Activated CD8-positive, alpha-beta T cell treated with anti-CD3 and anti-CD28 coated beads, Interleukin-2, amount 10 ng/mL, durations not matched to agents 7 days and 5 days (primary cell): ENCODE measurements at places on chromosomes 5 and 9.
A peak's percentile ranks its signal among the peaks of the same experiment; 100 is the strongest.

- no peak for DNase-seq
- H3K27ac ChIP-seq = no peak overlapping the region
- no peaks in the 10 kb centered on the region for H3K36me3 ChIP-seq
- H3K27me3 ChIP-seq = peaks cover 13% of the 10 kb centered on the region
- no peaks in the 10 kb centered on the region for H3K4me1 ChIP-seq
- no peak overlapping the region for H3K4me3 ChIP-seq
These were observed 6.4 kb downstream of the NEURL1B start for GRCh38 chr5:172647352-172648012.

- H3K27me3 ChIP-seq = peaks cover 5% of the 10 kb centered on the region
- no peaks in the 10 kb centered on the region for H3K36me3 ChIP-seq
- no peak for DNase-seq
- H3K4me3 ChIP-seq = no peak overlapping the region
These were observed 178.3 kb downstream of the DEPDC1B start for GRCh38 chr5:60521376-60522291.

- DNase-seq = no peak
- no peaks in the 10 kb centered on the region for H3K4me1 ChIP-seq
- no peak overlapping the region for H3K4me3 ChIP-seq
- no peaks in the 10 kb centered on the region for H3K36me3 ChIP-seq
- H3K27ac ChIP-seq = no peak overlapping the region
These were observed 52.4 kb upstream of the SYNPO start for GRCh38 chr5:150587856-150588595.

- H3K27ac ChIP-seq = no peak overlapping the region
- H3K36me3 ChIP-seq = no peaks in the 10 kb centered on the region
- no peaks in the 10 kb centered on the region for H3K4me1 ChIP-seq
- peaks cover 14% of the 10 kb centered on the region for H3K27me3 ChIP-seq
These were observed 6.7 kb upstream of the SLIT3 start for GRCh38 chr5:169307646-169308045.

DNA sequence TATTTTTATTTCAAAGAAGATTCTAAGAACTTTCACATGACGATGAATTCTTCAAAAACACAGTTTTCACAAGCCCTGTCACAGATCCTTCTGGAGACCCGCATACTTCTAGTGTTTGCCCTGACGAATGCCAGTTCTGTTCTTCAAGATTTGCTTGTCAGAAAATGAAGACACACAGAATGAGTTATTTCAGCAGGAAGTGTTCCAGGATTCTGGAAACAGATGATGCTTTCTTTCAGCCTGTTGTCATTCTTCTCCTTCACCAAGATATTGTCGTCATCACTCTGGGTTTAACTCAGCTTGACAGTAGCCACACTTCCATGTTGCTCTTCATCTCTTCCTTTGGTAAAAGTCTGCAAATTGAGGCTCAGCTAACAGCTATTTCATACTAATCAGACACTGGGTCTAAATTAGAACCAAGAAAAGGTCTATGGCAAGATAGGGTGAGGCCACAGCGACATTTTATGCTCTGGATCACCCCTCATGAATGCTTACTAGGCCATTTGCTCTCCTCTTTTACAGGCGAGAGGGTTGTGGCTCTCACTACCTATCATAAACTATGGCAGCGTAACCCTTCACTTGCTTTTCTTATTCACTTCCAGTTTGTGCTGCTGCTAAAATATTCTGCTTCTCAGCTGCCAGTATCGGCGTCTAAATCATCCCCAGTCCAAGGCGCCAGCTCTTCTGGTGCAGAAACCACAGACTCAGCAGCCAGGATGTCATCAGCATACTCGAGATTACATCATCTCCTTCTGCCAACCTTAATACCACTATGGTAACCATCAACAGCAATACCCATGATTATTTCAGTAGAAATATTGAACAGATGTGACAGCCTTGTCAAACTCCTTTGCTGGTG lies 159.6 kb upstream of the TBCA start:
- H3K4me1 ChIP-seq = peaks cover 12% of the 10 kb centered on the region
- H3K4me3 ChIP-seq = no peak overlapping the region
- DNase-seq = peak; percentile 48
